Stomach (tissue), 19 donors: ENCODE measurements at places on chromosomes 7 and 10. TPM values are rescaled to one million over a fixed set of nuclear protein-coding genes. Genes with fewer than 3 reads are reported as not detected.
A peak's percentile ranks its signal among the peaks of the same experiment; 100 is the strongest.

GRCh38 chr7:35869810-35870209 lies 69.0 kb downstream of the SEPTIN7 start:
- DNase-seq: peak; percentile 11

DNA sequence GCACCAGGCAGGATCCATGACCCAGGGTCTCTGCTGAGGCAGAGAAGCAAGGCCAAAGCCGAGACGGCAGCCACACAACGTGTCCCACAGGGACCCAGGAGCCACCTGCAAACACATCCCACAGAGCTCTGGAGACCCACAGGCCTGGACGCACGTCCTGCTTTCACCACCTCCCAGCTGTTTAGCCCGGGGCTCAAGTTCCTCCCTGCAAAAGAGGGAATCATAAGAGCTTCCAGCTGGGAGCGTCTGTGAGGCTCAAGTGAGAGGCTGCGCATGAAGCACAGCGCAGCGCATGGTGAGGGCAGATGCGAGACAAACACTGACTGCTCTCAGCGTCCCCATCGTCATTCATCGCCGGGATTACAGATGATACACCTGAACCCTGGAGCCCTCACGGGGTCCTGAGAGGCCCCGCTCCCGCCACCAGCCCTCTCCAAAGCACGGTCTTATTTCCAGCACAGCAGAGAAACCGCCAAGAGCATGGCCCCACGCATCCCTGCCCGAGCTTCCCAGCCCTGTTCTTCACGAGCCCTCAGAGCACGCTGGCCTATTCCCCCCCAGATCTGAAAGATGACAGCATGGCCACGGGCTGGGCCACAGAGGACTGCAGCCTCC lies 88.7 kb downstream of the MAD1L1 start:
- DNase-seq: no peak

The C1QL3 gene
- total RNA-seq: not detected

- DNase-seq: no peak
These were observed 458.8 kb upstream of the LRRTM3 start for GRCh38 chr10:66467042-66467441.

DNA sequence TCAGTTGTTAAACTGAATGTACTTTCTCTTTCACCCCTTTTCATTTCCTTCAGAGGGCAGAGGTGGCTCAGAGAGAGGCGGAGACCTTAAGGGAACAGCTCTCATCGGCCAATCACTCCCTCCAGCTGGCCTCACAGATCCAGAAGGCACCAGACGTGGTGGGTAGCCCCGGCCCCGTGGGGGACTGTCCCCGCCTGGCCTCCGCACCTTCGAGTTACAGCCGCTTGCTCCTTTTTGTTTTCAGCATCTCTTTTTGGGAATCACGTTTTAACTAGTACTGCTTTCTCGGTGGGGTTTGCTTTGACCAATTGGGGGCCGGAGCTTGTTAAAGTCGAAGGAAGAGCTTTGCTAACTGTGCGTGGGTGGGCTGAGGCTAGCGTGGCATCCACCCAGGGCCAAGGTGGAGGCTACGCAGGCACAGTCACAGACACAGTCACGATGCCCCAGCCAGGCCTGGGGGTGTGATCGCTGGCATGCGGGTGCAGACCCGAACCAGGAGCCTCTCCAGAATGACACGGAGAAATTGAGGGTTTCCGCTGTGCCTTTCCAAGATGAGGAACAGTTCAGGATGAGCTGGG lies 116.2 kb upstream of the SH2B2 start:
- DNase-seq: no peak

- no peak for DNase-seq
These were observed 302.6 kb upstream of the LYZL1 start for GRCh38 chr10:28986117-28986792.

The CPA4 gene
- total RNA-seq: not detected

DNA sequence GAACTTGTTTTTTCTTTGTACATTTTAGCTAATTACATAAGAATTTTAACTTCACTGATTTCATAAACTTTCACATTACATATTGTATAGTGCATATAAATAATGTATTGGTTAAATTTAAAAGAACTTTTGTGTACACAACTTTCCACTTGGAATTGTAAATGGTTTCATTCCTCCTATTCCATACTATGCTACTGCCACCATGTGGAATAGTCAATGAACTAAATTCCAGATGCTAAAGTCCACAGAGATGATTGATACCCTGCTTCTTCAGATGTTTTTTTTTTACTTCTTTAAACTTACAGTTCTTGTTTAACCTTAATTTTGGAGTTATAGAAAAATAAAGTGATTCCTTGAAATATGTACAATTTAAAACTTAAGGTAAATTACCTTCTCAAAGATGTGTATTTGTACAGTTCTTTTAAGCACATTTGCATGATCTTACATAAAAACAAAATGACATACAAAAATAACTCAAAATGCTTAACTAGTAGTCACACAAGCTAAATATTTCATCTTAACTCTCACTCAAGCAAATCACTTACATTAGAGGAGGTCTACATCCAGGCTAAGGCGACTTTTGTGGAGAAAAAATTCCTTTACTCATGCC lies 247.6 kb upstream of the HGF start:
- peak; percentile 58 for DNase-seq

DNA sequence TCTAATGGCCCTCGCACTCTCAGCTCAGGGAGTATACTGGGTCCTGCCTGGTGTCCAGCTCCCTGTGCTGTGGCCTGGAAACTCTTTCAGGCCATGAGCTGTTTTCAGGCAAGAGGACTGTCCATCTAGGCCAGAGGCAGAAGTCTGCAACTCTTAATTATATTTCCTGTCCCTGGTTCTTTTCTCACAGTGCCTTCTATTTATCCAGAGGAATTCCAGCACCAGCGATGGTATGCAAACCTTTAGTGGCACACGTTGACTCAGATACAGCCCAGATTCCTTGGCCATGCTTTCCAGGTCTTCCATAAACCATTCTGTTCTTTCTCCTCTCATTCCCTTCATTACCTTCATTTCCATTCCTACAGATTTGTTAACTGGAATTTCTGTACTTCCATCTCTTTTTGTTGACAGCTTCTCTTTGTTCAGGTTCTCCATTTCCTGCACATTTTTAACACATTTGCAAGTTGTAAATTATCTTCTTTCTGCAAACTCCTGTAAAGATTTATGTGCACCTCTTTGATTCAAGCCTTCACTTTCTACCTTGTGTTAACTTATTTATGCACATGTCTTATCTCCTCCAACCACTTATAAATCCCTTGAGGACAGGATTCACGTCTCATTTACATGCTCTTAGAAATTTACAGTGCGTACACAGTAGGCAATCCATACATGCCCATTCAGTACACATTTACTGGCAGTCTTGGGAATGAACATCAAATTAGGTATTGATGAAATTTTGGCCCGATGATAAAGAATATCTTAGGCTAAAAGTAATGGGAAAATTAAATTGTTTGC lies 172.1 kb downstream of the CELF2 start:
- DNase-seq: no peak

The BTBD16 gene
- total RNA-seq: not detected

GRCh38 chr10:91864099-91864498 lies 45.2 kb downstream of the FGFBP3 start:
- no peak for DNase-seq
